ENCODE measurements at places on chromosomes 7 and 10.

DNA sequence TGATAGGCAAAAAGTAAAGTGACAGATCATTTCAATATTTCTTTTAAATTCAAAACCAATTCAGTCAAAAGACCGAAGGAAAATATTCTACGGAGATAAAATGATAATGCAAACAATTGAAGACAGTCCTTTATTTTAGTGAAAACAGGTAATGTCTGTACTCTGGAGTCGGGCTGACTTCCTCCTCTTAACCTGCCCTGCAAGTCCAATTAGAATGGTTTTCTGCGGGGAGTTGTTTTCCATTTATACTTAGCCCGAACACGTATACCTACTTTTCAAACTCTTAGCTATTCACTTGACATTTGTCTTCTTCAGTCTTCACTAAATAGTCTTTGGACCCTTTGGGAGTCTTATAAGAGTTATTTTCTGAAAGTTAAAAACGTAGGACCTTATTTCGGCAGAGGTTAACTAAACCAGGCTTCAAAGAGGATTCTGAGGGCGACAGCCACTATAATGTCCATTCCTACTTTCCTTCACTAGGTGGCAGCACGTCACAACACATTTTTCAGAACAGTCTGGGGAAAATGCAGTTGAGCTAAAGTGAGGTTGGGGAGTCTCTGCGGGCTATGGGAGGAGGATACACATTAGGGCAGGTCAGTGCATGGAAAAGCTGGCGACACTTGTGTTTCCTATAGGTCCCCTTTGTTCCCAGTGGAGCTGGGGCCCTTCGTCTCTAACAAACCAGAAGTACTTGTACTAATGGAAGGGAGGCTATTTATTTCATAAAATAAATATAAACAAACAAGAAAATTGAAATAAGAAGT is 472.0 kb downstream of the KCNMA1 start:
- no peak for DNase-seq

DNA sequence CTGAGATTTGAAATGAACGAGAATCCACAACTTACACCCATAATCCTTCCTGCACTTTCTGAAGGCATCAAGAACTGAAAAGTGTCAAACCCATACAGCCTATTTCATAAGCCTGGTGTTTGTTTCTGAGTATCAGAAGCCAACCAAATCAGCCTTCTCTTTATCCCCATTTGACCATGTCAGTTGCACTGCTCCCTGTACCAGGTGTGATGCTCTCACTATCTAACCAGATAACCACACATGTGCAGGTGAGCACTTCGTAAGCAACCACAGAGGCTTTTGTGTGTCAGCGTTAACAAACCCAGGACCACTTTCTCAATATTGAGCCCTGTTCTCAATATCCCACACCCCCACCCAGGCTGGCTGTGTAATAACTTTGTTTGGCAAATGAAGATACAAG is 114.4 kb downstream of the DOCK4 start:
- DNase-seq: no peak

- no peak for DNase-seq
These were observed 27.7 kb downstream of the CPXM2 start for GRCh38 chr10:123863721-123864482.

GRCh38 chr7:92448205-92448747 is 994 bp downstream of the GATAD1 start:
- DNase-seq: peak; percentile 58

- DNase-seq: no peak
These were observed 1047.6 kb upstream of the AUTS2 start for GRCh38 chr7:68550635-68551034.

GRCh38 chr10:103832806-103833205 is 22.6 kb downstream of the SH3PXD2A start:
- no peak for DNase-seq
